Stimulated activated CD8-positive, alpha-beta memory T cell treated with anti-CD3 and anti-CD28 coated beads, Interleukin-7, amount 100 ng/mL, for 1 hour (primary cell): ENCODE measurements at places on chromosomes 7 and 10.

- DNase-seq: no peak
Observed at GRCh38 chr10:32417911-32418547, 27.9 kb upstream of the CCDC7 start.

GRCh38 chr7:151383638-151384351 is 26.0 kb downstream of the WDR86 start:
- DNase-seq: no peak

DNA sequence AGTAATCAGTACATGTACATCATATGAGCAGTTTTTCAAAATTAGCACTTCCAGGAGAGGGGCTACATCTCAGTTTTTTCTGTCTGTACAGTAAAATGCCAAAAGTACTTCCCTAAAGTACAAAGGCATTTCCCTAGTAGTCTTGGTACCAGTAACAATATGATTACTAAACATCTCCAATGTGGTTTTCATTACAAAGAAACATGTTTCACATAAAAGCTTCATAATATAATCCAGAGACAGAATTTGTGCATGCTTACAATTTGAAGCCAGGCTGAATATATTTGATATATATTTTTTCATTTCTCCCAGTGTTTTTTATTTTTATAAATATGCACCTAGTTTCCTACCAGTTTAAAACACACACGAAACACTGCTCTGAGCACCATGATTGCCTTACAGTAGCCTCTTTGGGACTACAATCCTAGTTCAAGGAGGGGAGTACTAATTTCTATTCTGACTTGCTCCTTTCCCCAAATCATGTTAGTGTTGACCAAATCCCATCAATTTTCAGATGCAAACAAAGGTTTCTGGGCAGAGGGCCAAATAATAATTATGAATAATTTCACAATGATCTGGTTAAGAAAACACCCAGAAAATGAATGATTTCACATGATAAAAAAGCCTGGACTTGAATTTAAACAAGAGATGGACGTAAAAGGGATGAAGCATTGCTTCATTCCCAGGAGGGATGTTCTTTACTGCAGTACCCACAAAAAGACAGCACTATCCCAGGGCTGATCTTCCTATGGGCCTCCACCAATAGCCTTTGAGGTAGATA is 201.3 kb downstream of the SLC25A13 start:
- no peak for DNase-seq

DNA sequence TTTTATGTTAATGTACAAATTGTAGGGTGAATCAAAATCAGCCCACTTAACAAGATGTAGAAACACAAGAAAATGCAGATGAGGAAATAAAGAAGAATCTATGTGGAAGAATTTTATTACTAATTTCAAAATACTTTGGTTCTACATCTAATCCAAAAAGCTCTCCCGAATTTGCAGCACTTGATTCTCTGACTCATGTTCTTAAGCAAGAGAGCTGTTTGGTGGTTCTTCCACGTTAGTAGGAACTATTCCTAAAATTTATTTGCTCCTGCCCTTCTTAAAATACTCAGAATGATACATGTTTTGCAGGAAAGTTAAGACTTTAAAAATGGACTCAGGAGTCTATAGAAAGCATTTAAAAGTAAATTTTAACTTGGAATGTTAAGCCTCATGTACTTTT is 91.8 kb downstream of the ZMYND11 start:
- DNase-seq: no peak

DNA sequence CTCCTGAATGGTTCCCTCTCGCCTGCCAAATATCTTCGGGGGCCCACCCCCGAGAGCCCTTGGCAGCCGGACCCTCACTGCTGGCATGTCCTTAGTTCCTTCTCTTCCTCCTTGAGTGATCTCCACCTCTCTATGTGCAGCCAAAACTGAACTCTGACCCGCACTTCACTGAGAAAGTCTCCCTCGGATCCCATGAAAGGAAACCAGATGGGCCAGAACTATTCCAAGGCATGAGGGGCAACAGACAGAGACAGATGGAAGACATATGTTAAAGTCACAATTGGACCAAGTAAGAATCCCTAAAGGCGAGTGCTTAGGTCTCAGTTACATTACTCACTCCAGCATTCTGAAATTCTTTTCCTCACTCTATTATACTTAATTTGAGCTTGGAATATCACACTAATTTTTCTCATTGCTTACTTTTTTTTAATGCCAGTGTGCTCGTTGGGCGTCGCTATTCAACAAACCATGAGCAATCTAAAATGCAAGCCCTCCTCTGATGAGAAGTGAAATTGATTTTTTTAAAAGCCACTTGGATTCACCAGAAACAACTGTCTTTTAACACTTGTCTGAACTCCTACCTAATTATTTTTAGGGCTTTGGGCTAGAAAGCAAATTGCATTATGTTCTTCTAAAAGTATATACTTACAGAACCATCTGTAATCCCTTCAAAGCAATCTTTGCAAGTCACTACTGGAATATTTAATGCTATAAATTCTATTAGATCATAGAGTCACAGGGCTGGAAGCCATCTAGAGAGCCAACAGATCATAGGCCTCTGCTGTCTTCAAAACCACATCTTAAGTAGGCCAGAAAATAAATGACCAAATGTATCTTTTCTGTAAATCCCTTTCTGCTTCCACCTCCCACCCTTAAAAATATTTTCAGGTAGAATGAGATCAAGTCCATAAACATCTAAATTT is 43.3 kb upstream of the EZH2 start:
- no peak for DNase-seq

- DNase-seq: no peak
Observed at GRCh38 chr10:113485736-113486135, 67.1 kb upstream of the HABP2 start.

GRCh38 chr10:132740588-132740987 is 45.4 kb downstream of the NKX6-2 start:
- DNase-seq: no peak

DNA sequence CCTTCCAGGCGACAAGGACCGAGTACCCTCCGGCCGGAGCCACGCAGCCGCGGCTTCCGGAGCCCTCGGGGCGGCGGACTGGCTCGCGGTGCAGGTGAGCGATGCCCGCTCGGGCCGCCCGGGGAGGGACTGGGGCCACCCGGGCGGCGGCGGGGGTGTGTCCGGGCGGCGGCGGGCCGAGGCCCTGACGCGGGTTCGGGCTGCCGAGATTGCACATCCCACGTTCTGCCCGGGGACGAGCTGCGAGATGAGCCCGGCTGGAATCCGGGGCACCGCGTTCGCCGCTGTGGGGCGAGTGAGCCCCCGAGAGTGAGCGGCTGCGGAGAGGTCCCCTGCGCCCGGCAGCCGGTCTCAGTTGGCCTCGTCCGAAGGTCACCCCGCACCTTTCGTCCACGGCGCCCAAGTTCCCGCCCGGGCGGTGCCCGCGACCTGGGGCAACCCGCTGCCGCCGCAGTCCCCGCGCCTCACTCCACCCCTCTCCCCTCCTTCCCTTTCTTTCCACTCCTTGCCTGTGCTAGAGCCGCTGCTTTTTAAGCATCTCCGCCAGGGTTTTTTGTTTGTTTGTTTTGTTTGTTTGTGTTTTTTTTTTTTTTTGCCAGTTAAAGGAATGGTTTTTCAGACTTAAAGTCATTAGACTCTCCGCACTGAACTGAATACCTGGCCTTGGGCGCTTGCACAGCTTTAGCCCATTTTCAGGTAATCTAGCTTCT is 515 bp downstream of the RALA start:
- DNase-seq: no peak

- no peak for DNase-seq
Observed at GRCh38 chr7:135239263-135239662, 5.6 kb downstream of the STRA8 start.

DNA sequence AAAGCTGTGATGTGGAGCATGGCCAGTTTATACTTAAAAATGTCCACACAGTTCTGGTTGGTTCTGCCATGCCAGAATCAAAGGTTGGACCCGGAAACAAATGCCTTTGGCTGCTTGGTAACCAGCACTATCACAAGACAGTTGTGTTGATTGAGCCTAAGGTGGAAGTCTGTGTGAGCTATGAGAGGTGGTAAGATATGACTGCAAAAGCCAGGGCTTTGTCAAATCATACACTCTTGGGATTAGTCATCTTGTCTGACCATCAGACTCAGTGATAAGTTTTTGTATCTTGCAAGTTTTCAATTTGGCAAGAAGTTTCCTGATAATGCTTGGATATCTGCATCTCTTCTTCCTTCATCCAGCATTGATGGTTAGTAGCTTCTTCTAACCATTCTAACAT is 35.5 kb downstream of the GPR141 start:
- no peak for DNase-seq

DNA sequence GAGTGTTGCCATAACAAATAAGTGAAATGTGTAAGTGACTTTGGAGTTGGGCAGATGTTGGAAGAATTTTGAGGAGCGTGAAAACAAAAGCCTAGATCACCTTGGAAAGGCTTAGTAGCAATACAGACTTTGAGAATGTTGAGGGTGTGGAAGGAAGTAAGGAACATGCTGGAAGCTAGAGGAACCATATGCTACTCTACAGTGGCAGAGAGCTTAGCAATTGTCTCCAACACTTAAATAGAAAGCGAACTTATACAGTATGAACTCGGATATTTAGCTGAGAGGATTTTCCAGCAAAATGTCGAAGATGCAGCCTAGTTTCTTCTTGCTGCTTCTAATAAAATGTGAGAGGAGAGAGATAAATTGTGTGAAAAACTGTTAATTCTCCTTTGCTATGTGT is 271.2 kb downstream of the ADRA2A start:
- DNase-seq: no peak

- DNase-seq: no peak
Observed at GRCh38 chr10:4108693-4109092, 323.7 kb upstream of the KLF6 start.

GRCh38 chr7:2124604-2125345 is 108.0 kb downstream of the MAD1L1 start:
- no peak for DNase-seq

DNA sequence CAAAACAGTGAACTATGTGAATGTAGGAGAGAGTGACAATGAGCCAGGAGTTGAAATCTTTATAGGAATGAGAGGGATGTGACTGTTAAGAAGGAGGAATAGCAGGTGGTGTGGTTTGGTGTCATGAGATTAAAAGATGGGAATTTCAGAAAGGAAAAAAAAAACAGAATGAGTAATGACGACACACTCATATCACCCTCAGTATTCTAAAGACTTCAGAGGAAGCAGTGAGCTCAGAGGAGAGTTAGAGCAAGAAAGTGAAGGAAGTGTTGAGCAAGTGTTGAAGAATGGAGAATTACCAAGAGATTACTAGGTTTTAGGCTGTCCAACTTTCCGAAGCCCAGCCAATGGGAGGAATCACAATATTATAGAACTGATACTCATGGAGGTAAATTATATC is 220.5 kb upstream of the HGF start:
- DNase-seq: no peak

DNA sequence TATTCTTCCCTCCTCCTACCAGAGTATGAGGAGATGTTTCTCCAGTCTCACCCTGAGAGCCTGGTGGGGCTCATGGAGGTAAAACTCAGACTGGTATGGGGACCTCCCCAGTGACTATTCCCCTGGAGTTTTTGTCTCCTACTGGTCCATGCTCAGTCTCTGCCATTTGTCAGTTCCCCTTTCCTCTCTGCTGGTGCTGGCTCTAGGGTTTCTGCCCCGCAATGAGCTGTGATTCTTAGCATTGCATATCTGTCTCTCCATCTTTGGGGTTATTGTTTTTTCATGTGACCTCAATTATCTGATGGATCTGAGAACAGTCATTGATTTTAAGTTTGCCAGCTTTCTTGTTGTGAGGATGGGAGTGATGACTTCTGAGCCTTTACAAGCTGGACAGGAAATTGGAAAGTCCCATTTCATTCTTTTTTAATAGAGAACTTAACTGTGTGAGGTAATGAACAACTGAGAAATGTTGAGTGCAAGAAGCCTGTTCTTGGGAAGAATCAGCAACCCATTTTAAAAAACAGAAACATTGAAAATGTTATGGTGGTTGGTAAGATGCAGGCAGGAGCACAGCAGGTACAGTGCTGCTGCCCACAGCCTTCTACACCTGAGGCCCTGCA is 26.9 kb downstream of the NACAD start:
- no peak for DNase-seq

GRCh38 chr10:8614054-8614565 is 559.6 kb downstream of the GATA3 start:
- DNase-seq: no peak

GRCh38 chr7:43302773-43303460 is 190.5 kb downstream of the HECW1 start:
- DNase-seq: no peak
